NCI-H146 (cell line): ENCODE measurements at places on chromosomes 2 and 18.

DNA sequence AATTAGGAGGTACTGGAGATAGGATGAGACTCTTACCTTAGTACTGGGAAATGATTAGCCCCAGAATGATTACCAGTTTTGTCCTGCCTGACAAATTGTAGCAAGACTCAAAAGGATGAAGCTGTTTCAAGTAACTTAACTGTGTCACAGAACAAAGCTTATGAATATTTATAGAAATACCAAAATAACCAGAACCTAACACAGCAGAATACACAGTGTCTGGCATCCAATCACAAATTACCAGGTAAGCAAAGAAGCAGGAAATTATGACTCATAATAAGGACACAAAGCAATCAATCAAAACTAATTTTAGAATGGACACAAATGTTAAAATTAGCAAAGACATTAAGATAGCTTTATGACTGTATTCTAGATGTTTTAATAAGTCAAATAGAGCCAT lies 91.9 kb downstream of the CTNNA2 start:
- no peak for DNase-seq

- no peak for DNase-seq
Observed at GRCh38 chr2:218961229-218961628, 1.8 kb downstream of the CDK5R2 start.

DNA sequence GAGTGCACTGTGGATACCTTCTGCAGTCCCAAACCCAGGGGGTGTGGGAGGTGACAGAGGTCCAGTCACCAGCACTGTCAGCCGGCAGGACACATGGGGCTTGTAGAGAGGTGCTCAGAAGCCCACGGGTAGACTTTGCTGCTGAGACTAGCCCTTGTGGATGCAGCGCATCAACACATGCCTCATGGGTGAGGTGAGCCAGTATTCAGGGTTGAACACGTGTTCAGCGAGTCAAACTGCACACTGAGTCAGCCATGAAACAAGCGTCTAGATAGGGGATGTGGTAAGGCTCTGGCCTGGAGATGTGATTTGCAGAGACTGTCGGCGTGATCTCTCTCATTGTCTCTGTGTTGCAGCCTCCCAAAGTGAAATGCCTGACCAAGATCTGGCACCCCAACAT lies 35.8 kb upstream of the SCLY start:
- DNase-seq: no peak

DNA sequence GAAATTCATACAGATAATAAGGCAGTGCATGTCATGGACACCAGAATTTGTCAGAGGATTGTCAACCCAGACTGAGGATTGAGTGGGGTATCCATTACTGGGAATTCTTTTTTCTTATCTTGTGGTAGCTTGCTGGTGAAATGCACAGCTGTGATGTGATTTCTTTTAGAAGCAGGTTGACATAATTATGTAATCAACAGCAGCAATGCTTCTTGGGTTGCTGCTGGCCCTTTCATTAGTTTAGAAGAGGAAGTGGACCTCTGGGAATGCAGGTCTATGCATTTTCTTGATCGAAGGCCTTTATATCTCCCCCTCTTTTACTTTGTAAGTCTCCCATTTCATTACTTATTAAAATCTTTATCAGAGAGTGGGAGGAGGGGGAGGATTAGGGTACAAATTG lies 319.9 kb downstream of the AGPS start:
- DNase-seq: no peak

DNA sequence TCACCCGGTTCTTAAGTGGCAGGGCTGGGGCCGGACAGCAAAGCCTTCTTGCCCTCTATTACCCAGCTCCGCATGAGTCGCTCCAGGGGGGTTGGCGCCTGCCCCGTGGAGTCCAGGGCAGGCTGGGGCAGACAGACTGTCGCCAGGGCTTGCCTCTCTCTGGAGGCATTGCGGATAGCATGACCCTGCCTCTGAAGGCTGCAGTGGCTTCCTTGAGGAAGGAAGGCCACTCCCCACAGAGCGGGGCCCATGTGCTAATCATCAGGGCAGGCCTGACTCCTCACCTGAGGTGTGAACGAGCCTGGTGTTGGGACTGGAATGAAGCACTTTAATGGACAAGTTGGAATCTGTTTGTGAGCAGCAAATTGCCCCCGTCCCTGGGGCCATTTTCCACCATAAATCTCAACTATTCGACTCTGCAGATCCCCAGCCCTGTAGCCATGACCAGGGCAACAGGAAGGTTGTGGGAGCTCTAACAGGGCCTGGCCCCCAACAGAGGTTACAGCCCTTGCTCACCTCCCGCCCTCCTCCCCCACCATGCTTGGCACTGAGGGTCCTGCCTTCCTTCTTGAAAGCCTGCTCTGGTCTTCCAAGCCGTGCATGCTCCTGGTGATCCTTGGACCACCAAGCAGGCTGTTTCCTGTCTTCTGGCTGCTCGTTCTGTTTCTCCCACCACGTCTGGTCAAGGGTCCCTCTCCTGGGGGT lies 144.9 kb upstream of the HAAO start:
- DNase-seq: no peak

DNA sequence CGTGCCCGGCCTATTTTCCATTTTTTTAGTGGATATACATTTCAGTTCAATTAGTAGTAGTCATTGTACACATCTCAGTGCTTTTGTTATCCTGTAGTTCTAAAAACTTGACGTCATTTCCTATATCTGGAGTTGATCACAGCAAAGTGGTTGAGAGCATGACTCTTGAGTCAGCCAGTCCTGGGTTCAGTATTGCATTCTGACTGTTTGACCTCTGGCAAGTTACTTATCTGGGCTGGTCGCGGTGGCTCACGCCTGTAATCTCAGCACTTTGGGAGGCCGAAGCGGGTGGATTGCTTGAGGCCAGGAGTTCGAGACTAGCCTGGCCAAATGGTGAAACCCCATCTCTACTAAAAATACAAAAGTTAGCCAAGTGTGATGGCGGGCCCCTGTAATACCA lies 50.4 kb upstream of the PPM1B start:
- no peak for DNase-seq

- no peak for DNase-seq
Observed at GRCh38 chr2:237674731-237675276, 47.4 kb downstream of the LRRFIP1 start.

- no peak for DNase-seq
Observed at GRCh38 chr2:156077041-156077742, 255.3 kb downstream of the NR4A2 start.

GRCh38 chr2:27147935-27148334 lies 869 bp upstream of the TCF23 start:
- DNase-seq: no peak

GRCh38 chr2:64213532-64214275 lies 69.5 kb upstream of the PELI1 start:
- DNase-seq: peak; percentile 2

GRCh38 chr2:63837036-63837594 lies 4.6 kb upstream of the UGP2 start:
- no peak for DNase-seq

DNA sequence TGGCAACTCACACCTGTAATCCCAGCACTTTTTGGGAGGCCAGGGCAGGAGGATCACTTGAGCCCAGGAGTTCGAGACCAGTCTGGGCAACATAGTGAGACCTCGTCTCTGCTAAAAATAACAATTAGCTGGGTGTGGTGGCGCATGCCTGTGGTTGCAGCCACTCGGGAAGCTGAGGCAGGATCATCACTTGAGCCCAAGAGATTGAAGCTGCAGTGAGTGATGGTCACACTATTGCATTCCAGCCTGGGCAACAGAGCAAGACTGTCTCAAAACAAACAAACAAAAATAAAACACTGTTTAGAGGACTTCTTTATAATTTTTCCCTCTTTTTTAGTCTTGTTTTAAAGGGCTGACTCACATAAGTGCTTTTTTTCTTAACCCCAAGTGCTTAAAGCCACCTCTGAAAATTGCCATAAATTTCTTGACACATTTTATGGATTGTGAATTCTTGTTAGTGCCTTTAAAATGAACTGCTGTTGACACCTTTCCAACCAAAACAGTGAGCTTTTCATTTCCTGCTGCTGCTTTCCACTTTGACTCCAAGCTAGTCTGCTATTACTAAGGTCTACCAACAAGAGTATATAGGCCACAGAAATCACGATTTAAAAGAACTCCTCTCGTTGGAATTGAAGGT lies 41.7 kb downstream of the CYP20A1 start:
- DNase-seq: no peak

GRCh38 chr2:132678483-132678882 lies 8.5 kb upstream of the LYPD1 start:
- no peak for DNase-seq

DNA sequence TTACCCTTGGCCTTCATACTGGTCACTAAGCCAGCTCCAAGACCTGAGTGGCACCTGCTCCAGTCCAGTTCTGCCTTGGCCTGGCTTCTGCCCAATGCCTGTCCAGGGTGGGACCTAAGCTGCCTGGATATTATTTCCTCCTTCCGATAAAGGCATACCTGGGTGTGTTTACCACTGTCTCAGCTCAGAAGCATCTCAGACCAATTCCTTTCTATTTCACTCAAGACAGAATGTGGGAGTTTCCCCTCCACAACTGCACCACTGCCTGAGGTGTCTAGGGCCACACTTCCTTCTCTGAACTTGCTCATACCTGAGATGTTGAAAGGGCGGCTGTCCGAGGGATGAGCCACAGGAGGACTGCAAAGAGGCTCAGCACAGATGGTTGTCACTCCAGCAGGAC lies 18.4 kb upstream of the CAB39 start:
- DNase-seq: no peak

DNA sequence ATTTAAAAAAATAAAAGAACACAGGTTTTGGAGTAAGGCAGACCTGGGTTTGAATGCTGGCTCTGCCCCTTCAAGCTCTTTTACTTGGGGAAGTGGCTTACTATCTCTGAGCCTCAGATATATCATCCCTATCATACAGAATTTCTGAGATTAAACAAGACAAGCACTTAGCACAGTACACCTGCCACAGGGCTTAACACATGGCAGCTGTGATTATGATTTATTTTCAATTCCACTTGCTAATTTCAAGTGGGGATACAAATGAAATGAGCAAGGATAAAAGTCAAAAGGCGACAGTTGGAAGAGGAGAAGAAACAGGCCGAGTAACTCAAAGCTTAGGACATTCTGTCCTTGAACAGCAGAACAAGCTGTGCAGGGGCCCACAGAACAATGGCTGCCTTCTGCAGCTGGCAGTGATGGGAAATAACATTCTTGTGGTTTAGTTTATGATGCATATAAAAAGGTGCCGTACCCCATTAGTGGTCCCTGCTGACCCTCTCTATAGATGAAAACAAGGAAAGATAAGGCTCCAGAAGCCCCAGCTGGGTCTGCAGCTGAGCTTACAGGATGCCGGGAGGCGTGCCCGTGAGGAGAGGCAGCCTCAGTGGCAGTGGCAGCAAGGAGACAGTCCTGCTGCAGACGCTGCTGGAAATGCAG lies 45.3 kb downstream of the KIF3C start:
- DNase-seq: no peak

- no peak for DNase-seq
Observed at GRCh38 chr2:149185942-149186490, 144.4 kb upstream of the LYPD6 start.

DNA sequence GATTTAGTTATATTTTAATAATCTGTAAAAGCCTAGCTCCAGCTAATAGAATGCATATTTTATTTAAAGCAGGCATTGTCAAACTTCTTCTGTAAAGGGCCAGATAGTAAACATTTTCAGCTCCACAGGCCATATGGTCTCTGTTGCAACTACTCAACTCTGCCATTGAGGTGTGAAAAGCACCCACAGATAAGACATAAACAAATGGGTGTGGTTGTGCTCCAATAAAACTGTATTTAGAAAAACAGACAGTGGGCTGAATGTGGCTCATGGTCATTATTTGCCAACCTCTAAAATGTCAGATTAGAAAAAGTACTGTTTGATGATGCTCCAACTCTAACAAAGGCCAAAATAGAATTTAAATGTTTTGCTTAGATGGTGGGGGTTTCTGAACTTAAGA lies 519.9 kb downstream of the RNF144A start:
- no peak for DNase-seq

DNA sequence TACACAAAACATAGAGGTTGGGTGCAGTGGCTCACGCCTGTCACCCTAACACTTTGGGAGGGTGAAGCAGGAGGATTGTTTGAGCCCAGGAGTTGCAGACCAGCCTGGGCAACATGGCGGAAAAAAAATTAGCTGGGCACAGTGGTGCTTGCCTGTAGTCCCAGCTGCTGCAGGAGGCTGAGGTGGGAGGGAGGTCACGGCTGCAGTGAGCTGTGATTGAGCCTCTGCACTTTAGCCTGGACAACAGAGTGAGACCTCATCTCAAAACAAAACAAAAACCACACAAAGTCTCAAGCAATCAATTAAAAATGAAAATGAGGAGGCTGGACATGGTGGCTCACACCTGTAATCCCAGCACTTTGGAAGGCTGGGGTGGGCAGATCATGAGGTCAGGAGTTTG lies 4.9 kb downstream of the NOP58 start:
- DNase-seq: no peak

DNA sequence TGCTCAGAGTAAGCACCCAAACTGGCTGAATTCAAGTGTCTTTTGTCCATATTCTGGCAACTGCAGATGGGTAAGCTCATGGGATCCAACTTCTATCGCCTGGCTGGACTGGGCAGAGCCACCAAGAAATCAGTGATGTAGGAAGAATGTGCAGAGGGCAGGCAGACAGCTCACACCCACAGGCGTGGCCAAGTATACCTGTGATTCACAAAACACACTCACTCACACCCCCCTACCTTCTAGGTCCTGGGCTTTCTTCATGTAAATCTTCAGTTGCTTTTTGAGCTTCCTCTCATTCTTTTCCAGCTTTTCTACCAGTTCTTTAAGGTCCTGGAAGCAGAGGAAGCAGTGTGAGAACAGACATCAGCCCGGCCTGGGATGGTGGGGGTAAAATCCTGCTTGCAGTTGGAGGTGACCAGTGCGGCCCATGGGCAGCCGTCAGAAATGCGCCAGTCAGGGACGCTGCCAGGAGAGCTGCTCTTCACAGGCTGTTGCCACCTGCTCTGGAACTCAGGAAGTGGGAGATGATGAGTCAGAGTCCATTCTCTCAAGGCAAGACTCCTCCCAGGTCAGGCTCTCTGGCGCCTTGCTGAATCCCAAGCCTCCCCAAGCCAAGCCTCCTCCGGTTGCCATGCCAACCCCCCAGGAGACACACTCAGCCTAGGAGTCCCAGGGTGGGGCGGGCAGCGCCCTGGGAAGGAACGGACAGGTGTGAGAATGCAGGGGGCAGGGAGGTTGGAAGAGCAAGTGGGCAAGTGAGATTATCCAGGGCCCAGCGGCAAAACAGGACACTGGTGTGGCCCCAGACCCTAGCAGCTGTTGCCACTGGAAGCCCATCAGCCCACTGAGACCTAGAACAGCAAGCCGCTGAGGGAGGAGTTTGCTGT lies 36.2 kb upstream of the ACAA2 start:
- DNase-seq: peak; percentile 100

GRCh38 chr2:28231110-28231631 lies 161.5 kb upstream of the FOSL2 start:
- no peak for DNase-seq

DNA sequence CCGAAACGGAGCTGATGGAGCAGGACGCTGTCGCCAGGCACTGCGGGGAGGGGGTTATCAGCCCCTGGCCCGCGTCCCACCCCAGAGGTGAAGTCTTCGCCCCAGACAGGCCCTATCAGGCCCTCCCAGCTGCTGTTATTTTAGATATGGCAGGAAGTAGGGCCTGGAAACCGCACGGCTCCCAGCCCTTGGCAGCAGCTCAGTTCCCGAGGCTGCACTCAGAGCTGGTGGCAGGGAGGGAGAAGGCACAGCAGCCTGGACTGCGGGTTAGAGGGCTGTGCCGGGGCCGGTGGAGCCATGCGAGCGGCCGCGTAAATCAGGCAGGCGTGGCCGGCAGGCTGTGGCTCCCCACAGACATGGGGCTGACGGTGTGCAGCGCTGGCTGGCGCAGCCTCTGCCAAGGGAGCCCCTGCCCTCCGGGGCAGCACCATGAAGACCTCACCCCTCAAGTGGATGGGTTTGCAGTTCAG lies 111.4 kb downstream of the NFATC1 start:
- no peak for DNase-seq

- DNase-seq: peak; percentile 26
Observed at GRCh38 chr2:219430633-219431615, 3.7 kb upstream of the SPEG start.
